Panc1 (cell line): ENCODE measurements at places on chromosomes 2 and 18. TPM values are rescaled to one million over a fixed set of nuclear protein-coding genes. Genes with fewer than 3 reads are reported as not detected.

DNA sequence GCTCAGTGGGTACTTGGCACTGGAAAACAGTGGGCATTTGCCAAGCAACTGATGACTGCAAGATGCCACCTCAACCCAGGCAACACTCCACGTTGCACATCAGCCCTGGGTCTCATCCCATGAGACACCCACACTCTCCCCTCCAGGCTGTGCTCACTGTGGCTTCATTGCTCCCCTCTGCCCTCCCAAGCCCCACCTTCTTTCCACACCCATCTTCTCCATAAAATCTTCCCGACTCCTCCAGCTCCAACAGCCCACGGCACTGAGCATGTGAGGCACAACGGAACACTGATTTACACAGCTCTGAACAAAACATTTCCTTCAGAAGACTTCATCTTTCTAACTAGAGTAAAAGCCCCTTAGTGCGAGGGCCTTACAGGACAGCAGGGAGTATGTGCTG, 117.8 kb upstream of the ACAA2 start:
- DNase-seq, result no peak
- no peak overlapping the region for H3K27ac ChIP-seq
- H3K4me3 ChIP-seq, result no peak overlapping the region
- no peaks in the 10 kb centered on the region for H3K27me3 ChIP-seq

DNA sequence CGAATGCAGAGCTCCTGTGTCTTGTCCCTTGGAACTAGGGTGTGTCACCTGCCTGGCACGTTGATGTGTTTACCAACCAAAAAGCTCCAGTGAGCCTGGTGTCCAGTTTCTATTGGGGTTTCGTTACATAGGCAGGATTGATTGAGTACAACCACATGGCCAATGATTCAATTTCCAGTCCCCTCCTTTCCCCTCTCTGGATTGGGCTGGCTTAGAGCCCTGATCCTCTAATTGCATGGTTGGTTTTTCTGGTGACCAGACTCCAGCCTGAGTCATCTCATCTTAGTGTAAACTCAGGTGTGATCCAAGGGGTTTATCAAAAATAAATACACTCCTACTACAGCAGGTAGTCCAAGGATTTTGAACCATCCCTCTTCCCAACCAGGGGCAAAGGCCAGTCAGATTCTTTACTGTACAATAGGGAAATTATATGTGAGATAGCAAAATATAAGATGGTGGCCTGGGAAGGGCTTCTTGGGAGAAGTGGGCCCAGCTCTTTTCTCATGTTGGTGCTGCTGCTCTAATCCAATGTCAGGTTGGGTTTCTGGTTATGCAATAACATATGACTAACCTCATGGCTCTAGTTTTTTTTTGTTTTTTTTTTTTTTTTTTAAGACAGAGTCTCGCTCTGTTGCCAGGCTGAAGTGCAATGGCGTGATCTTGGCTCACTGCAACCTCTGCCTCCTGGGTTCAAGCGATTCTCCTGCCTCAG, 64.7 kb upstream of the MGAT5 start:
- no peaks in the 10 kb centered on the region for H3K27me3 ChIP-seq
- H3K4me1 ChIP-seq, result no peaks in the 10 kb centered on the region
- H3K36me3 ChIP-seq, result no peaks in the 10 kb centered on the region
- H3K4me3 ChIP-seq, result no peak overlapping the region

GRCh38 chr2:106280722-106281446, 86.8 kb upstream of the UXS1 start:
- no peak for DNase-seq
- H3K4me1 ChIP-seq, result no peaks in the 10 kb centered on the region
- H3K27ac ChIP-seq, result no peak overlapping the region
- no peak overlapping the region for H3K4me3 ChIP-seq

- no peaks in the 10 kb centered on the region for H3K4me1 ChIP-seq
- no peak overlapping the region for H3K27ac ChIP-seq
- DNase-seq, result no peak
- H3K36me3 ChIP-seq, result no peaks in the 10 kb centered on the region
- H3K27me3 ChIP-seq, result no peaks in the 10 kb centered on the region
- no peak overlapping the region for H3K4me3 ChIP-seq
Measured at GRCh38 chr18:65146482-65147021, 604.3 kb upstream of the CDH7 start.

DNA sequence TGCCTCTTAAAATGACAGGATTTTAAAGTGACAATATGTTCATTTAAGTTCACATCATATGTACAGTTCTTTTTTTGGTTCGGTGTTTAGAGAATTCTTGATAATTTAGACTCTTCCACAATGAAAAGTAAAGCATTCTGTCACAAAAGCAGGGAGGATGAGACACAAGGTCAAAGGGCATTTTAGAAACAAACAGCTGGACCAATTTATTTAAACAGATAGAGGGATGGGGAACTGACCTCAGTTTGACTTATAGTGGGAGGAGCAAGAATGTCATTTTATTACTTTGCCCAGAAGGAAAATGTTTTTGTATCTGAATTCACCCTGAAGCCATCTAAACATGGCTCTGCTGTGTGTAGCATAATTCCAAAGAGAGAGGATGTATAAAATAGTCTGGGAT, 128.5 kb downstream of the MEIS1 start:
- H3K4me3 ChIP-seq, result no peak overlapping the region
- no peak overlapping the region for H3K27ac ChIP-seq
- no peaks in the 10 kb centered on the region for H3K36me3 ChIP-seq
- no peaks in the 10 kb centered on the region for H3K4me1 ChIP-seq
- peaks cover 5% of the 10 kb centered on the region; the same call in 1 of the 2 replicates for H3K27me3 ChIP-seq

- no peaks in the 10 kb centered on the region for H3K36me3 ChIP-seq
- DNase-seq, result no peak
- no peak overlapping the region for H3K27ac ChIP-seq
- H3K4me1 ChIP-seq, result no peaks in the 10 kb centered on the region
Measured at GRCh38 chr2:196449083-196449482, 190.4 kb upstream of the CCDC150 start.

DNA sequence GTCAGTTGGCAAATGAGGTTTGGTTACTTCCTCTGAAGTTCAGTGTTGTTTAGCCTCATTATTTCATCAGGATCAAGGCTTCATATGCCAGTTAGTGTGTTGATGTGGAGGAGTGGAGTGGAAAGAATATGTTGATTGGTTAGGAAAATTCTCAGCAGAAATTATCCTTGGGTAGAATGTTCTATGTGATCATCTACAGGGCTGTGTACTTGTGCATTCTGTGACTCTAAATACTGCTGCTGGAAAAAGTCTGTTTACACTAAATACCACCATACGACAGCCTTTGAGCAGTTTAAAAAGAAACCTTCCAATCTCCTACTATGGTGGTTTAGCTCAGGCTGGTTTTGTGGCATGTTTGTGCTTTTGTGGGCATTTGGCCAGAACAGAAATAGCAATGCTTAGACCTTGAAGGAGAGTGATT, 25.8 kb downstream of the CAB39 start:
- no peaks in the 10 kb centered on the region for H3K27me3 ChIP-seq
- H3K27ac ChIP-seq, result peak overlapping the region; percentile 68
- no peaks in the 10 kb centered on the region for H3K36me3 ChIP-seq
- peaks cover 42% of the 10 kb centered on the region for H3K4me1 ChIP-seq
- no peak for DNase-seq

DNA sequence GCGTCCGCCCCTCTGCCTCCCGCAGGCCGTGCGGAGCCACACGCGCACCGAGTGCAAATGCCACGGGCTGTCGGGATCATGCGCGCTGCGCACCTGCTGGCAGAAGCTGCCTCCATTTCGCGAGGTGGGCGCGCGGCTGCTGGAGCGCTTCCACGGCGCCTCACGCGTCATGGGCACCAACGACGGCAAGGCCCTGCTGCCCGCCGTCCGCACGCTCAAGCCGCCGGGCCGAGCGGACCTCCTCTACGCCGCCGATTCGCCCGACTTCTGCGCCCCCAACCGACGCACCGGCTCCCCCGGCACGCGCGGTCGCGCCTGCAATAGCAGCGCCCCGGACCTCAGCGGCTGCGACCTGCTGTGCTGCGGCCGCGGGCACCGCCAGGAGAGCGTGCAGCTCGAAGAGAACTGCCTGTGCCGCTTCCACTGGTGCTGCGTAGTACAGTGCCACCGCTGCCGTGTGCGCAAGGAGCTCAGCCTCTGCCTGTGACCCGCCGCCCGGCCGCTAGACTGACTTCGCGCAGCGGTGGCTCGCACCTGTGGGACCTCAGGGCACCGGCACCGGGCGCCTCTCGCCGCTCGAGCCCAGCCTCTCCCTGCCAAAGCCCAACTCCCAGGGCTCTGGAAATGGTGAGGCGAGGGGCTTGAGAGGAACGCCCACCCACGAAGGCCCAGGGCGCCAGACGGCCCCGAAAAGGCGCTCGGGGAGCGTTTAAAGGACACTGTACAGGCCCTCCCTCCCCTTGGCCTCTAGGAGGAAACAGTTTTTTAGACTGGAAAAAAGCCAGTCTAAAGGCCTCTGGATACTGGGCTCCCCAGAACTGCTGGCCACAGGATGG, 7.1 kb upstream of the WNT10A start:
- no peak overlapping the region for H3K27ac ChIP-seq
- peaks cover 5% of the 10 kb centered on the region for H3K4me1 ChIP-seq
- no peaks in the 10 kb centered on the region for H3K36me3 ChIP-seq
- no peak overlapping the region for H3K4me3 ChIP-seq

GRCh38 chr2:176088048-176088936, 4.2 kb upstream of the HOXD13 start:
- DNase-seq, result no peak
- peaks cover 36% of the 10 kb centered on the region for H3K27me3 ChIP-seq
- peak overlapping the region; percentile 21 for H3K4me3 ChIP-seq
- H3K27ac ChIP-seq, result no peak overlapping the region
- H3K36me3 ChIP-seq, result no peaks in the 10 kb centered on the region
- H3K4me1 ChIP-seq, result peaks cover 9% of the 10 kb centered on the region

Gene ALK
- total RNA-seq, result not detected

Gene UGT1A4
- total RNA-seq, result not detected
